Aortic smooth muscle cell (primary cell): ENCODE measurements at places on chromosomes 12 and 14. TPM values are rescaled to one million over a fixed set of nuclear protein-coding genes. Genes with fewer than 3 reads are reported as not detected.

Gene CYP27B1
- total RNA-seq, result 0.19 and 0.40 TPM in 2 replicates

Gene LRP1-AS
- 0.37 TPM in 1 of 2 replicates, not detected in the other for total RNA-seq

Gene KLRD1
- 0.06 and 0.13 TPM in 2 replicates for total RNA-seq

Gene NANOG
- not detected in 2 replicates for total RNA-seq

Gene ZDHHC22
- not detected in 2 replicates for total RNA-seq

Gene PZP
- under 0.01 TPM in 1 of 2 replicates, not detected in the other for total RNA-seq

Gene LRRIQ1
- total RNA-seq, result under 0.01 TPM in 1 of 2 replicates, not detected in the other

Gene ABCD2
- total RNA-seq, result under 0.01 TPM in 1 of 2 replicates, not detected in the other

Gene CIROP
- total RNA-seq, result 0.06 and 0.13 TPM in 2 replicates

Gene MIP
- not detected in 2 replicates for total RNA-seq

Gene MRPS35
- 39.0 and 41.1 TPM in 2 replicates for total RNA-seq

Gene SNW1
- 51.9 and 59.7 TPM in 2 replicates for total RNA-seq

Gene GLIPR1L1
- not detected in 2 replicates for total RNA-seq

Gene NTF3
- 4.4 and 11.1 TPM in 2 replicates for total RNA-seq

Gene TGM1
- 0.25 and 0.40 TPM in 2 replicates for total RNA-seq

Gene EID3
- total RNA-seq, result 7.3 and 14.2 TPM in 2 replicates

Gene MLH3
- total RNA-seq, result 23.7 and 29.3 TPM in 2 replicates

Gene CLEC4D
- not detected in 2 replicates for total RNA-seq

Gene UBE3B
- total RNA-seq, result 26.8 and 38.9 TPM in 2 replicates

Gene KCNC2
- total RNA-seq, result not detected in 2 replicates

Gene LMNTD1
- 0.26 TPM in 1 of 2 replicates, not detected in the other for total RNA-seq

Gene KDM5A
- total RNA-seq, result 55.2 and 59.5 TPM in 2 replicates

Gene STYK1
- total RNA-seq, result 0.40 and 0.56 TPM in 2 replicates

Gene TSPAN8
- 99.4 and 200 TPM in 2 replicates for total RNA-seq

Gene RPS6KA5
- total RNA-seq, result 1.6 and 2.3 TPM in 2 replicates
